ENCODE measurements at places on chromosomes 6 and 20. TPM values are rescaled to one million over a fixed set of nuclear protein-coding genes. Genes with fewer than 3 reads are reported as not detected.

The HFE gene
- total RNA-seq: 0.67 TPM

The PTK6 gene
- total RNA-seq: 1.4 TPM

The PTCHD4 gene
- 0.28 TPM for total RNA-seq

The NAPB gene
- 7.1 TPM for total RNA-seq

The CDH4 gene
- 0.06 TPM for total RNA-seq

The HSPA1L gene
- 0.14 TPM for total RNA-seq

The TOX2 gene
- total RNA-seq: 7.9 TPM

The SUMO4 gene
- total RNA-seq: 1.1 TPM

The PRDM13 gene
- total RNA-seq: not detected

The BANF2 gene
- not detected for total RNA-seq

The NKX2-4 gene
- total RNA-seq: 3.9 TPM

The RIOK1 gene
- total RNA-seq: 17.8 TPM

The RAMACL gene
- 0.15 TPM for total RNA-seq

The RPP40 gene
- 30.6 TPM for total RNA-seq

The TCP11 gene
- not detected for total RNA-seq

The DYNLT2 gene
- total RNA-seq: 4.3 TPM

The CRIP3 gene
- total RNA-seq: not detected

The HLA-DOA gene
- not detected for total RNA-seq

The ASF1A gene
- 27.4 TPM for total RNA-seq

The STMND1 gene
- total RNA-seq: not detected

The RAB32 gene
- total RNA-seq: 12.4 TPM

The FGD2 gene
- not detected for total RNA-seq

The WASF1 gene
- total RNA-seq: 34.9 TPM

The RAB44 gene
- total RNA-seq: not detected

The SLC29A1 gene
- 102 TPM for total RNA-seq

The HLA-E gene
- total RNA-seq: 24.6 TPM

The DCDC2 gene
- total RNA-seq: 0.05 TPM

The VWA7 gene
- 0.28 TPM for total RNA-seq

The PI3 gene
- total RNA-seq: not detected

The RIPOR2 gene
- total RNA-seq: 3.9 TPM

The MAVS gene
- total RNA-seq: 28.9 TPM

The ENPP4 gene
- total RNA-seq: 0.32 TPM

The PDYN gene
- not detected for total RNA-seq

The FOXF2 gene
- 3.7 TPM for total RNA-seq

Data from SJCRH30 (cell line).